ENCODE measurements at places on chromosomes 5 and 9.

DNA sequence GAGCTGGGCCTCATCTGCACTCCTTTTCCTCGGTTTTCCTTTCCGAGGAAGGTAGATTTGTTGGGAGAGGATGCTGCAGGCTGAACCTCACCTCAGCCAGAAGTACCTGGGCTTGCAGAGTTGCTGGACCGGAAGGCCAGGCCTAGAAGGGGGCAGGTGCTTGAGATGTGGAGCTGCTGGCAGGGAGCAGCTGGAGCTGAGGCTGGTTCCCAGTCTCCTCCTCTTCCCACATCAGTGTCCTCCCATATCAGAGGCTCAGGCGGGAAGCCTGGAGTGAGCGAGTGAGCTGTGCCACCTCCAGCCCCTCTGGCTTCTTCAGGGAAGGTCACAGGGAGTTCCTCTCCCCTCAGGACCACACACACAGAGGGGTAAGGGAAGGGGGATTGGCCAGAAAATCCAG, 259.4 kb downstream of the GADD45G start:
- no peak for DNase-seq

DNA sequence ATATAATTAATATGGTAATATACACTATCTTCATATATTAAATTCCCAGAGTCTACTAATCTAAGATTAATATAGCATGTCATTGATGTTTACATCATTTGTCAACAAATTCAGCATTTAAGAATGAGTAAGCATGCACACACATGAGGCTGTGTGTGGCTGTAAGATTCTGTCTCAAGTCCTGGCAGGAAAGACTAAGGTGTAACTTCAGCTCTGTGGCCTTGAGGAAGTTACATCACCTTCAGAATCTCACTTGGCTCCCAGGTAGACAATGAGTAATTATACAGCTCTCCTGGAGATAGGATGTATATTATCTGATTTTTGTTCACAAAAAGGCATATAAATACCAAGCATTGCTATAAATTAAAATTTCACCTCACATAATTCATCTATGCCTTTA, 119.4 kb upstream of the IQGAP2 start:
- DNase-seq = no peak

DNA sequence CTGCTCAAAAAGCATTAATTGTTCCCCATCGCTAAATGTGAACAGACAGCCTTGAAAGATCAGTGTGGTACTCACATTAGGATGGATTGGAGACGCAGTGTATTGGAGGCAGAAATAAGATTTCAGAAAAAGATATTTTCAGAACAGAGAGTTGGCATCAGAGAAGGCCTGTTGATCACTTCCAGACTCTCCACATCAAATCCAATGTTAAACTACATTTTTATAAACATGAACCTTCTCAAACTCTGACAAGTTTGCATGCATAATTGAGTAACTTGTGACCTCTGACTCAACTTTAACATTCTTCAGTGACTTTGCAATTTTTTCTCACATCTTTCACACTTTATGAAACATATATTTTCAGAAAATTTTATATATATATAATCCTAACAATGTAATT, 919.6 kb upstream of the SEMA6A start:
- DNase-seq = no peak

DNA sequence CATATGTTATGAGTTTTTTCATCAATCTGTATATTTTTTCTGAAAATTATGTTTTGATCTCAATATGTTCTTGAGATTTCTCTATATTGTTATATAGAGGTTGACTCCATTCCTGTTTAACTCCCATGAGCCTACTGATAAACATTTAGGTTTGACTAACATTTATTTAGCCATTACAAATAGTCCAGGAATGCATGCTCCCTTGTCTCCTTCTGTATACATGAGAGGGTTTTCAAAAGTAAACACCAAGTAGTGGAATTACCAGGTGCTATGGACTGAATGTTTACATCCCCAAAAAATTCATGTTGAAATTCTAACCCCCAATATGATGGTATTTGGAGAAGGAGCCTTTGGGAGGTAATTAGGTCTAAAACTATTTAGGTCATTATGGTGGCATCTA, 3.5 kb upstream of the OR5C1 start:
- no peak for DNase-seq

DNA sequence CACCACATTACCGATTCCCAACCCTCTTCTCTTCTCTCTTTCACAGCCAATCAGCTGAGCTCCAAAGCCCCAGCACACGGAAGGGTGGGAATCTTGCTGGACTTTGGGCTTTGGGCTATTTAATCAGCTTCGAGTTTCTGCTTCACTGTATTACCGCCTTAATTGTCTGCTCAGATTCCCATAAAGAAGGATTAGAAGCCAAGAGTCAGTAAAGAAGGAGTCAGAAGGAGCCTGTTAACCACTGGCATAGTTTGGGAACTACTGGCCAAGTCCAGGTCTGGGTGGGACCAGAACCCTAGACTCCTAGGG, 4.4 kb downstream of the SPRY4 start:
- DNase-seq = no peak

DNA sequence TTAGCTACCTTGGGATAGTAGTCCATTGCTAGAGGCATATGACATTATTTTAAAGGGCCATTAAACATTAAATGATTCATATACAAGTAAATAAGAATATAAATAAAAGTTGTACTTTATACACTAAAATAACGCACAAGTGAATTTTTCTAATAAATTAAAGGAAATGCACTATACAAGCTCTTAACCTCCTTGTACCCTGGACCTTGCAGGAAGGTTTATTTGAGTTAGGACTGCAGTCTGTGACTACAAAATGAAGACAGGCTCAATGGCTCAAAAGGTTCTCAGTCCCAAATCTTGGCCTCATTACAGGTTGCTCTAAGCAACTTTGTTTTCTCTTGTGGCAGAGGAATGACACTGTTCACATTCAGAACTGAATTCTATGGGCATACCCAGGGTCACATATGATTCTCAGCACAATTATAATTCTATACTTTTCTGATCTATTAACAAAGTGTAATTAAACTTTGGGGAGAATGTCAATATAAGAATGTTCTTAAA, 34.4 kb downstream of the FEM1C start:
- DNase-seq = no peak

- DNase-seq = no peak
These were observed 47.8 kb upstream of the IL17B start for GRCh38 chr5:149426931-149427330.

DNA sequence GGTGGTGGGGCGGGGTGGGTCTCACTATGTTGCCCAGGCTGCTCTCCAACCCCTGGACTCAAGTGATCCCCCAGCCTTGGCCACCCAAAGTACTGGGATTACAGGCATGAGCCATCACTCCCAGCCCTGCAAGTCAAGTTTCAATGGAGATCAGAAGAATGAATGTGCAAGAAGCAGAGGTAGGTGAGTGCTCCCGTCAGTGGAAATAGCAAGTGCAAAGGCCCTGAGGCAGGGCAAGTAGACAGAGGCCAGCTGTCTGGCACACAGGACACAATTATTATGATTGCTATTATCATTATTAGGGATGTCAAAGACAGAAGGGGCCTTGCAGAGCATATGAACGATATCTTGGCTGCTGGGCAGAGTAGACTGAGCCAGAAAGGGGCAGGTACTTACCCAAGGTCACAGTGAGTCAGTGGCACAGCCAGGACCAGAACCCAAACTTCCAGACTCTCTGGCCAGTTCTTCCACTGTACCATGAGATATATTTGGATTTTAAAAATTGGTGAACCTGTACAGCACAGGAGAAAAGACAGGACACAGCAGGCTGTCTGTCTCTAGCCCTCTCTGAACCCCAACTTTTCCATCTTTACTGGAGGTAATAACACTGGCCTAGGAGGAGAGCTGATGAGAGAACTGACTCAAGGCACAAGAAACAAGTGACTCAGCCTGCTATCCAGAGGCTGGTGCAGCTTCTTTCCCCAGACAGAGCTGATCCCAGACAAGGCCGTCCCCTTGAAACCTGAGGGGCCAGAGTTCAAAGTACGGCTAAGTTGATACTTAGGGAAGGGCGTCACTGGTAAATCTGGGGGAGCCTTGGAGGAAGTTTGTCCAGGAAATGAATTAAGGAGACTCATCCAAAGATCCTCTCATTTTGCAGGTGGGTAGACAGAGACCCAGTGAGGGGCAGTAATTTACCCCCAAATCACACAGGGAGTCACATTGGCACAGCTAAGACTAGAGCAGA, 1.4 kb downstream of the HDHD3 start:
- no peak for DNase-seq

DNA sequence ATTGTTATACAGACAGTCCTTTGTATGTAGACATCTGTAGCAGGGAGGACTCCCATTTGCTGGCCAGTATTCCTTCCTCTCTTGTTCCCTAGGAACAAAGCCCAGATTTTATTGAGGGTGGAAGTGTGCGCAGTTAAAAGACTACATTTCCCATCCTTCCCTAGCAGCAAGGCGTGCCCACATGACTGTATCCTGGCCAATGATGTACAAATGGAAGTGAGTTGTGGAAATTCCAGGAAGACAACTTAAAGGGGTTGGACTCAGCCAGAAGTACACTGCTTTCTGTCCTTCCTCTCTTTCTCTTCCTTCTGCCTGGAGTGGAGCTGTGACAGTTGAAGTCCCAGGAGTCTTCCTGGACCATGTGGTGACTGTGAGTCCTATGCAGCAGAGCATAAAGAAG, 89.0 kb downstream of the HRH2 start:
- DNase-seq = no peak

- no peak for DNase-seq
These were observed 70.2 kb upstream of the ADAMTS2 start for GRCh38 chr5:179415291-179416060.

DNA sequence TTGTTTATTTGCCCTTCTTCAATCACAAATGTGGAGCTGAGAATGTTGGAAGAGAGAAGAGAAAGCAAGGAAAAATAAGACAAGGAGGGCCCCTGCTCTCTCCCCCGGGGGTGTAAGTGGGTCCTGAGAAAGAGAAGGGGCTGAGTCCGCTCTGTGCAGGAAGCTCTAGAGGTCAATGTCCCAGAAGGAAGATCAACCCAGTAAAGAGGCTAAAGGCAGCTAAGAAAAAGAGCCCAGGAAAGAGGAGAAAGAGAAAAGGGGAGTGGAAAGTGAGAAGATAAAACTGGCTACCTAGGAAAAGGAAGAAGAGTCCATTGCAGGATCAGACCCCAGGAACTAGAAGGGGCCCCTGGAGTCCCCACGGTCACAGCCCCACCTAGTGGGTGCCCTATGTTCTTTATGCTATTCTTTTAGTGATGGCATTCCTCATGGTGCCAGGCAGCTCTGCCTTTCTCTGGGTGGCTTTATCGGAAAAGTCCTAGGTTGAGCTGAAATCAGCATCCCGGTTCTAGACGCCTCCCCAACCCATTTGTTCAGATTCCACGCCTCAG, 583.4 kb downstream of the ACTL7B start:
- peak; percentile 43 for DNase-seq

- no peak for DNase-seq
These were observed 76.8 kb downstream of the PALM2AKAP2 start for GRCh38 chr9:109856785-109857184.

Measured in 8988T (cell line).